Activated naive CD4-positive, alpha-beta T cell treated with anti-CD3 and anti-CD28 coated beads for 36 hours (primary cell): ENCODE measurements at places on chromosomes 16 and 17.

DNA sequence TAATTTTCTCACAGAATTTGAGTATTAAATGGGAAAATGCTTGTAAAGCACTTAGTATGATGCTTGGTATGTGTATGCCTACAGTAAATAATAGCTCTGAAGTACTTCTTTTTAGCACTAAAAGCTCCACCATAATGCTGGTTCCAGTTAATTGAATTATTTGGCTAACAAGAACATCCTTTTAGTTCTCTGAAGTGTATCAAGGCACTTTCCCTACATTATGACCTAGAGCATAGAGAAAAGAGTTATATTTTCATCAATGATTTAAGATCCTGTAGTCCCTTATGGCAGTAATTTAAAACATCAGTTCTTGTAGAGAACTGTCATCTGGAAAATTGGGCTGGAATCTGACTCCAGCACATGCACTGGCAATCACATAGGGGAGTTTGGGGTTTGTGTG lies 21.9 kb upstream of the PHAF1 start:
- DNase-seq = no peak

GRCh38 chr17:34579017-34579946 lies at the start of gene TMEM132E:
Gene TMEM132E, plus strand, starts transcription at chr17:34579582. Its CDS starts 1,495 bp downstream, at chr17:34581077.
- no peak for DNase-seq

DNA sequence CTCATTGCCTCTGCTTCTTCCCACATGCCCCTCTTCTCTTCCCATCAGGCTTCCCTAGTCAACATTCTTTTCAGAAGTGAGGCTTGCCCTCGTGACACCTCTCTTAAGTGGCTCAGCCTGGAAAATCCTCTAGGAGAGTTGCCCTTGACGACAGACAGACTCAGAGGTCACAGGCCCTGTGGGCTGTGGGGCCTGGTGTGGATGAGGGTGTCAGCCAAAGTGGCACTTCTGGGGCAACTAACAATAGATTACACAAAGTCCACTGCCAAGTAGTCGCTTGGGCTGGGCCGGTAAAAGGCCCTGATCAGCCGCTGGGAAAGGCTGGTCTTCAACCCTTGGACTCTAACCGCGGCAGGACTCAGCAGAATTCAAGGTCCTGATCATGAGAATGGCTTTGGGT lies 33.7 kb upstream of the METTL16 start:
- DNase-seq = no peak

DNA sequence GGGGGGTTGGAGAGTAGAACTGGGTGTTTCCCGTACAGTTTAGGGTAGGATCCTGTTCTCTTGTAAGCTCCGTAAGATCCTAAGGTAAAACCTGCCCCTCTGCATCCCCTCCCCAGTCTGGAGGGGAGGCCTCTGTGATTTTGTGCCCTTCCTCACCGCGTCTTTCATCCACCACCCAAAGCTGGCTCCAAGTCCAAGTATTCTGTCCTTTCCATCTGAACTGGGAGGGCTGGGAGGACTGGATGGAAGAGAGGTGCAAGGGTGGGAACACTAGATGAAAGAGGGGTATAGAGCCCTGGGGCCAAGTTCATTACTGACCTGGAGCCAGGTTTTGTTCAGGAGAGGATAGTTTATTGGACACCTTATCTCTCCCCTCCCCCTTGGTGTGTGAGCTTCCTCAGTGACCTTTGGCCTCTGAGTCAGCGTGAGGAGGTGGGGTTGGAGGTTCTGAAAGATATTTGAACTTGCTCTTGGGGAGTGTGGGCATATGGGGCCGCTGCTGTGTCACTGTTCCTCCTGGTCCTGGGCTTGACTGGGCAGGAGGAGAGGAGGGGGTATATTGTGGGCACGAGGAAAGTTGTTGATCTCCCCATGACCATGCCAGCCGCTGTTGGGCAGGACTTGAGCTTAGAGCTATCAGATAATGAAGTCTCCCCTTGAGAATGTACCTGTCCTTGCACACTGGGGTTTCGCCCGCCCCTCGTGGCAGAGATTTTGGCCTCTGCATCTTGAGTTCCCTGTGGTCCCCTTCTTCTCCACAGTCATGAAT lies 1.6 kb downstream of the LASP1 start:
- DNase-seq = peak; percentile 95

DNA sequence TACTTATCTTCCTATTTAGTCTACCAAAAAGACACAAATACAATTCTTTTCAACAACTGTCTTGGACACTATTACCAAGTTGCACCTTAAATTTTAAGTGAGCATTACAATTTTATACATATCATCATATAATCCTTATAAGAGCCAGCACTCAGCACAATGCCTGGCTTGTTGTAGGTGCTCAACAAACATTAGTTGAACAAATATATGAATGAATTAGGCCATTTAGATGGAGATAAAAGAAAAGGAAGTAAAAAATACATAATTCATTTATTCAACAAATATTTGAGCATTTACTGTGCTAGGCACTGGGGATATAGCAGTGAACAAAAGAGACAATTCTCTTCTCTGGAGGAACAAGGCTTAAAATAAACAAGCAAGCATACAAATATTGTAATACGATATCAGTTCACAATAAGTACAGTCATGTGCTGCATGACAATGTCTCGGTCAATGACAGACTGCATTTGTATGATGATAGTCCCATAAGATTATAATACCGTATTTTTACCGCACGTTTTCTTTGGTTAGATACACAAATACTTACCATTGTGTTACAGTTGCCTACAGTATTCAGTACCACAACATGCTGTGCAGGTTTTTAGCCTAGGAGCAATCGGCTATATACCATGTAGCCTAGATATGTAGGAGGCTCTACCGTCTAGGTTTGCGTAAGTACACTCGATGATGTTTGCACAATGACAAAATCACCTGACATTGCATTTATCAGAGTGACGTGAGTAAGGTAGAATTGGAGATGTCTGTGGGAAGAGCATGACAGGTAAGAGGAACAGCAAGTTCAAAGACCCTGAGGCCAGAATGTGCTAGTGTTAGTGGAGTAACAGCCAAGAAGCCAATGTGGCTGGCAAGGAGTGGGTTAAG lies 86.4 kb upstream of the HS3ST2 start:
- DNase-seq = no peak

DNA sequence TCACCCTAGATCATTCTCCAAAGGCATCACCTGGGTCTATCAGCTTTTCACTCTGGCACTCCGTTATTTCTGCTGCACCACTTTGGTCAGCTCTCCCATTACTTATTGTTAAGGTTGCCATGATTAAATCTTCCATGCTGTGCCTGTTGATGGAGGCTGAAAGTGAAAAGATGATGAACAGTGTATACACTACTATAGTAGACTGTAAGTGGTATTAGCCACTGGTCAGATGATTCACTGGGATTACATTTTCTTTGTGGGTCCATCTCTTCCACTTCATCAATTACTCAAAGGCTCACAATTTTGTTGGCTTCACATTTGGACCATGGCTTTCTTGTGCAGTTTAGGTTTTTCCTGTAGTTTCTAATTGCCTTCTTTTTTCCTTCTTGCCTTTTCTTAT lies 15.9 kb upstream of the LGALS9 start:
- DNase-seq = no peak

DNA sequence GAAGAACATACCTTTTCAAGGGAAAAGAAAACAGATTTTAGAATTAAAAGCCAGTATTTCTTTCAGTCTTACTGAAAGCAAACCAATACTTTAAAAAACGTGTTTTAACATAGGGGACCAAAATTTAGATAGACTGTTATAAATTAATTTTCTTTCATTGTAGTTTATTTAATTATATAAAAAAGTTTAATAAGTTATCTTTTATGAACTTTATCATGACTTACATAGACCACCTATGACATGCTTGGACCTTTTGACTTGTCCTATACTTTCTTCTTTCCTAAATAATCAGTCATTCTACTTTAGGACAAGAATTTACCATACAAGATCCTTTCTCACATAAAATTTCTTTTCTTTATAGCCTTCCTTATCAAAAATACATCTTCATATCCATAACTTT lies 102.0 kb upstream of the HAS3 start:
- no peak for DNase-seq

DNA sequence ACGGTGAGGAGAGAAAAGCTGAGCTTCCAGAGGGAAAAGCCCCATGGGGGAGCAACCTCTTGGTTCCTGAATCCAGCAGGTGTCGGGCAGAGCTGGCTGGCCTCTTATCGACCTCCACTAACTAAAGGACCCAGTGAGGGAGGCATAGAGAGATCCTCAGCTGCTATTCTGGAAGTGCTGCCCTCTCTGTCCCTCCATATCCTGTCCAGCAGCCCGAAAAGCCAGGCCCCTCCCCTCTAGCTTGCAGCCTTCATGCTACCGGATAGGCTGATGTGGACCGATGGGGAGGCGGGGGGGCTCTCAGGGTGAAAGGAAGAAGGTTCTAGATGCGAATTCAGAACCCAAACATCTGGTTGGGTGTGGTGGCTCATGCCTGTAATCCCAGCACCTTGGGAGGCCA lies 24.9 kb downstream of the MXRA7 start:
- DNase-seq = no peak

- DNase-seq = no peak
Observed at GRCh38 chr17:73151916-73152632, 12.7 kb upstream of the SSTR2 start.

DNA sequence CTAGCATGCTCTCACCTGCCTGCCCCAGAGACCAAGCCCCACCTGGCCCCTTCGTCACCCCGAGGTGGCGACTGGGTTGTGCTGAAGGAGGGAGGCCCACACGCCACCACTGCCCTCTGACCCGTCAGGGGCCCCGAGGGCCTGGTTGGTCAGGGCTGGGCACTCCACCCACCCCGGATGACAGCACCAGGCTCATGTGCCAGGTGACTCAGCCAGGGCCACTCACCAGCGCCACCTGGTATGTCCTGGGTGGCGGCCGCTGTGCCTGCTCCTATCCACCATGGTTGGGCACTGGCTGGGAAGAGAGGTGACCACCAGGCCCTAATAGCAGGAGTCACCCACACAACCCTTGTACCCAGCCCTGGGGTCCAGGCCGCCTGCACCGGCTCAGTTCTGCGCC lies 68.9 kb downstream of the JPH3 start:
- DNase-seq = no peak

DNA sequence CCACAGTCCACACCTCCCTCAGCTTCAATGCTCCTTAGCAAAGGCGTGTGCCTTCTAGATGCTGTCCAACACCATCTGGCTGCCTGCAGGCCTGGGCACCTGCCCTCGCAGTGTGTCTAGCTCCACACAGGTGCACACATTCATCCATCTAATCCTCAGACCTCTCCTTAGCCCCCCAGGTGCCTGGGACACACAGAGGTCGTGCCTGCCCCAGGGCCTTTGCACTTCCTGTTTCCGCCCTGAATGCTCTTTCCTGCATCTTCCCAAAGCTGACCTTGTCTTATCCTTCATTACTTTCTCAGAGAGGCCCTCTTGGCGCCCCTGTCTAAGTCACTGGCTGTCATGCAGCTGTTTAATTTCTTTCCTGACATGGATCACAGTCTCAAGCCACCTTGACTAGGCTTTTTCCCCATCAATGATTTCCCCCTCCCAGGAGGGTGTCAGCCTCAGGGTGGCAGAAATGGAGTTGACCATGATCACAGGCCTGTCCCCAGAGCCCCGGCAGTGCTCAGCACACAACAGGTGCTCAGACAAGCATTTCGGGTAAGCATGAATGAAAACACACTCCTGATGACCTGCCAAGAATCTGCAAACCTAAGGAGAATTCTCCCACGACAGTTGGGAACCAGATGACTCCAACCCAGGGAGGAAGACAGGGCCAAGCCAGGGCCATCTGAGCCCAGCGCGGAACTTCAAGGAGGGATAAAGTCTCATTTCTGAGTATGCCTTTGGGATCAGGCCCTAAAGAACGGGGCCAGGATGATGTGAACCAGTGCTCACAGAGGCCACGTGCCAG lies 76.3 kb downstream of the LITAF start:
- DNase-seq = no peak

- DNase-seq = peak; percentile 75
Observed at GRCh38 chr17:77445760-77446532, 305.2 kb downstream of the SEC14L1 start.

DNA sequence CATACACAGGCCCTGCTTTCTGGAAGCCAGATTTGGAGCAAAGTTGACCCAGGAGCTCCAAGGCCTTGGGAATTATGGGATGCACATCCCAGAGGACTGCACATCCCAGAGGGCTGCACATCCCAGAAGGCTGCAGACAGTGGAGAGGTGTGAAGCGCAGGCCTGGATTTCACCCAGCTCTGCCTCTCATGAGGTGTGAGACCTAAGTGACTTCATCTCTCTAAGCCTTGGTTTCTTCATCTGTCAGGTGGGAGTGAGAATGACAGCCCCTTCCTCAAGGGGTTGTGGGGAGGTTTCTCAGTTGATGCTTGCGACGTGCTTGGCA lies 102.3 kb downstream of the GSG1L start:
- DNase-seq = no peak

- no peak for DNase-seq
Observed at GRCh38 chr16:89116341-89117226, 22.9 kb downstream of the ACSF3 start.

DNA sequence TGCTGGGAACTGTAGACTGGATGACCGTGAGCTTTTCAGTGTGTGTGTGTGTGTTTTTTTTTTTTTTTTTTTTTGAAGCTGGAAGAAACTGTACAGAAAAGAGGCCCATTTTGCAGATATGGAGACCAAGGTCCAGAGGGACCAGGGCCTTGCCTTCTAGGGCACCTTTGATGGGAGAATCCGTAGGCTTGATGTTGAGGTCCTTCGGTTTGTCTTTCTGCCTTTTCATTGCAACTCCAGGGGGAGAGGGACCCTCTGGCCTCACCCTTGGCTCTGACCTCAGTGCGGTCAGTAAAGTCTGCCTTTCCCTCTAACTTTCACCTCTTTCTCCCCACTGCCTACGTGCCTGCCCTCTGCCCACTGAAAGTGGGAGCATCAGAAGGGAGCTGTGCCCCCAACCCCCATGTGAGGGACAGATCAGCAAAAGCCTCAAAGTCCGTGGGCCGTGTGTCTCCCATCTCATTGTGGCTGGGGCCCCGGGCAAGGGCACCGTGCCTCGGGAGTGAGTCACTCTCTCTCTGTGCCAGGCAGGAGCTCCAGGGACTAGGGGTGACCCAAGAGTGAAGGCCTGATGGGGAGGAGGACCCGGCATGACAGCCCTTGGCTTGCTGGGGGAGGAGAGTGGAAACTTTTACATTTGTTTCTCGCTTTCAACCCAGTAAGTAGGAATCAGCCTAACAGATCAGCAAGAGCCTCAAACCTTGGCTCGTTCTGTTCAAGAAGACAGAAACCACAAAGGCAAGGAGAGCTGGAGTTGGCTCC lies 123.6 kb downstream of the CMIP start:
- DNase-seq = peak; percentile 50

DNA sequence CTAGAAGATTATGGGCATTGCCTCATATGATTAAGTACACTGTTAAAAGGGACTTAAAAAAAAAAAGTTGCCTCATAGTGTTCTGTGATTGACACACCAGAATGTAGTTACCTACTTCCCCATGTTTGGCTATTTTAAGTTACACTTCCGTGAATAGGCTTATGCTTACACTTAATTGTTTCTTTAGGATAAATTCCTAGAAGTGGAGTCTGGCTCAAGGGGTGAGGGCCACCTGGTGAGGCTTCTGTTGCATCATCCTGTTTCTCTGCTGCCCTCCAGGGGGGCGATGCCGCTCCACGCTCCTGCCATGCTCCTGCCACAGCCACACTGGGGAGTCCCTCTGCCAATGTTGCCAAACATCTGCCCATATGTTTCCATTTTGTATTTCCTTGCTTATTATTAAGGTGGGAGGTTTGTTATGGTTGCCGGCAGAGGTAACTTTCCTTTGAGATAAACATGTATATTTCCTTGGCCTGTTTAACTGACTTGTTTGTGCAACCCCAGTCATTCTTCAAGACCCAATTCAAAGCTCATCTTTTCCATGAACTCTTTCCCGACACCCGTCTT lies 73.1 kb downstream of the KSR1 start:
- DNase-seq = no peak

GRCh38 chr16:27108051-27108770 lies 41.5 kb downstream of the C16orf82 start:
- no peak for DNase-seq
